ENCODE measurements at places on chromosomes 4 and X.

DNA sequence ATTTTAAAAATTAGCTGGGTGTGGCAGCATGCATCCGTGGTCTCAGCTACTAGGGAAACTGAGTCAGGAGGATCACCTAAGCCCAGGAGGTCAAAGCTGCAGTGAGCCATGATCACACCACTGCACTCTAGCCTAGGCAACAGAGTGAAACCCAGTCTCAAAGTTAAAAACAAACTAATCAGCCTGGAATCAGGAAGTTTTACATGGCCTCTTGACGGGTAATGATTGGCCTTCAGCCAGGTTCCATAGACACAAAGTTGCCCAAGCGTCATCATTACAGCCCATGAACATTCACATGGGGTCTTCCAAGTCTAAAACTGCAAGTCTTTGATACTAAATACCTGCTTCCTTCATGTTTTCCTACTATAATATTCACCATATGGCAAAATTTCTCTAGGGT is 10.0 kb upstream of the RGN start:
- no peak for DNase-seq

- DNase-seq: peak; percentile 1
These were observed 1095.2 kb upstream of the POU3F4 start for GRCh38 chrX:82412858-82413257.

GRCh38 chrX:71910986-71911730 is 513 bp downstream of the NHSL2 start:
- peak; percentile 3 for DNase-seq

GRCh38 chr4:178612733-178613132 is 1170.5 kb upstream of the AGA start:
- no peak for DNase-seq

DNA sequence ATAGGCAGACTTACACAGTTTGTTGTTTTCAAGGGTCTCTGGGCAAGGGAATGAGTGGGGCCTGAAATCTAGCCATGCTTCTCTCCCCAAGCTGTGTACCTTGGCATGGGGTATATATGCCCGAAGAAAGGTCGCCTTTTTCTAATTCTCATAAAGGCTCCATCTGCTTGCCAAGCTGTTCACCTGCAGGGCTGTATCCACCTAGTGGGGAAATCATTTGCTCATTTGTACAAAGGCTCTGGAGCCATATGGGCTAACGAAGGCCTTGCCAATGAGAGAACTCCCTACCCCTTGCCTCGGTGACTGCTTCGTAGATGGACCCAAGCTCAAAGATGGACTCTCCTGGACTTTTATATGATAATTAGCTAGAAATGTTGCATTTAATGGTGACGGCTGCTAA is 1097.0 kb downstream of the PDHA2 start:
- DNase-seq: no peak

GRCh38 chrX:40176351-40177116 is 78.8 kb upstream of the BCOR start:
- peak; percentile 30 for DNase-seq

GRCh38 chrX:32532262-32532661 is 679.1 kb downstream of the DMD start:
- no peak for DNase-seq

GRCh38 chrX:79162076-79162475 is 17.6 kb downstream of the GPR174 start:
- DNase-seq: no peak

DNA sequence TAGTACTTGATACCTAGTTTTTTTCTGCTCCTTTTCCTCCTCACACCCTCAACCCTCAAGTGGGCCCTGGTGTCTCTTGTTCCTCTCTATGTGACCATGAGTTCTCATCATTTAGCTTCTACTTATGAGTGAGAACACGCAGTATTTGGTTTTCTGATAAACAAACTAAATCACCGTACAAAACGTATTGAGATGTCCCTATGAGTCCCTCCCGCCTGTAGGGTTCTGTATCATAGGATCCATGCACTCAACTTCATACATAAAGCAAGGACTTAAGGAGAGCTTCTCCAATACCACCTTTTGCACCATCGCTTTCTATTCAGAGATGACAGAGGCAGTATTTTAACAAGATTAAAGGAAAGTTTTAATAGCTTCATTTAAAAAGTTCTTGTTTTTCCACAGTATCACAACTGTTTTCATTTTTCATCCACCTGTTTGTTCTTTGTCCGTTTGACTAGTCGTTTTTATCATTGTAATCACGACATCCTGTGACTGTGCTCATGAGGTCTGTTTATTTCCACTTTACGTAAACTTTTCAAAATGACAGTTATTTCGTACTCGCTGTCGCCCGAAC is 457 bp upstream of the RAB9A start:
- DNase-seq: no peak

- no peak for DNase-seq
These were observed 210.6 kb downstream of the TENM3 start for GRCh38 chr4:182453830-182454229.

DNA sequence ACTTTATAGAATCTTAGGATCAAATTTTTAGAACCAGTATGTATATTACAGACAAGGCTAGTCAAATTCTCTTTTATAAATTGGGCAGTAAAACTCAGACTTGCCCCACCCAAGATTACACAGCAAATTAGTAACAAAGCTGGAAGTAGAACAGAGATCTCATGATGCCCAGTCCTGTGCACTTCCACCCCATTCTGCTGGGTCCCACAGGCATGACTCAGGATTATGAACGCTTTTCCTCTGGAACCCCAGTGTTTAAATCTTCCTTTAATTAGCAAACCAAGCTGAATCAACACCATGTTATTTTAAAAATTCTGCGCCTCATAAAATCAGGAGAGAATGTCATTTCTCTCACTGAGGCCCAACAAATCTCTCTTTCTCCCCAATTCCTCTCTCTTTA is 1.5 kb upstream of the IL13RA2 start:
- no peak for DNase-seq

- DNase-seq: no peak
These were observed 227.8 kb upstream of the SPRY1 start for GRCh38 chr4:123168812-123169211.

- DNase-seq: no peak
These were observed 494.4 kb downstream of the TMA16 start for GRCh38 chr4:163988865-163989264.

DNA sequence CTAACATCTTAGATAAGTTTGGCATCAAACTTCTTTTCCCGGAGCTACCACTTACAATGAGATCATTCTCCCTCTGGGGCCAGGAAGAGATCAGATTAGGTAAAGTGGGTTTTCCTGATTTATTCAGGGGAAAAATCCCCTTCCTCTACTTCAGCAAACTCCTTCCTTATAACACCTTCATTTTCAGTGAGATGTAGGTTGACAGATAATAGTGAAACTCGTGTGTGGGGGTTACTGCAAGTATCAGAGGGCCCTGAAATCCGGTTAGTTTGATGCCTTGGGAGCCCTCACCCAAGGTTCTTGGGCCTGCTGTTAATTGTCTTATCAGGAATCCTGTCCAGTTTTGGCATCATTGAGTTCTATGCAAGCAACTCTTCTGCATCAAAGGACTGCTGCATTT is 10.8 kb downstream of the FTHL17 start:
- DNase-seq: no peak

DNA sequence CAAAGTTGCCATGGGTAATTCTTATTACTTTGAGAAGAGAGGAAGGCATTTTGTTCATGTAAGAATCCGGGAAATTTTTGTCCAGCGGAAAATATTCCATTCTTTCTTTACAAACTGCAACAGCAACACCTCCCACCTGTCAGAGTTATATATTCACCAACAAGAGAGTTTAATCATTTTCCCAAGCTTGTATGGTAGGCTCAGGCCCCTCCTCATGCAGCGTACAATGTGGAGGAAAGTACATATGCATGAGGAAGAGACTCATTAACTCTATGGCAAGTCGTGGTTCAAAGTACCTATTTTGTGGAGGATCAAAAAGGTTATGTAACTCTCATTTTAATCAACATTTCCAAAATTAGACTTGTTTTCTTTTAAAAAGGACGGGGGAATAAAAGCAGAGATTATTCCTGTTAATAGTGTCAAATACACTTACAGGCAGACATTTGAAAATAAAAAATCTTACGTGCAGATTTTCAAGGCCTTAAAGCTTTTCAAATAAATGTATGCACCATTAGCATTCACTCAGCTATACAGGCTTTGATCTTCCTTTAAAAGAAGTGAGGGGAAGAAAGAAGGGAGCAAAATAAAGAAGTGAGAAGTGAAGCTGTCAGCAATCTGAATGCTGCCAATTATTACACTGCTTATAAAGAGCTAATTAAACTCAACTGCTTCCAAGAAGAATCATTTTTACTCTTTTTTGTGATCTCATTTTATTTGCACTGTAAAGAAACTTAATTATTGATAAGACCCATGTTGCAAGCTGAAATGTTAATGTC is 204.8 kb downstream of the FAT4 start:
- peak; percentile 66 for DNase-seq

GRCh38 chr4:107863850-107864371 is 39.2 kb downstream of the SGMS2 start:
- DNase-seq: peak; percentile 5

DNA sequence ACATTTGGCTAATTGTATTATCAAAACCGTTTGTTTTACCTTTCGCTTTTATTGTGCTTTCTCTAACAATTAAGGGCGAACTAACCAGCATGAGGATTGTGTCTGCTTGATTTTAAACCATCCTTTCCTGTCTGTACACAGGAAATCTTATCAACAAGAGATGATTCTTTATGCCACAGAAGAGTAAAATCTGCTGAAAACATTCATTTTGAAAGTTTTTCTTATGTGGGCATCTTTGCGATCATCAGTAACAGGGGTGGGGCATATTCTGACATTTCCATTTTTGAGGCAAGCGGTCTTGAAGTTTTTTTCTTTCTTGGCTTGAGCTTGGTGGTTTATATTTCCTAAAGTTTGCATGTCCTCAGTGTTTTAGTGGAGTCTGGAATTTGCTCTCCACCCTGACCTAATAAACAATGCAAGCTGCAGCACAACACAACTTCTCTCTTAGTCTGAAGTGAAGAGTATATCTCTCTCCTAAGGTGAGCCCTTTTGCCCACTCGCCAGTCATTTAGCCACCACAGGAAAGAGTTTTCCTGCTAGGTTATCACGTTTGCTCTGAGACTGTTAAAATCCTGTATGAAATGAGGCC is 26.6 kb downstream of the NFKB1 start:
- DNase-seq: no peak

GRCh38 chr4:182994171-182994570 is 77.0 kb upstream of the DCTD start:
- no peak for DNase-seq

- DNase-seq: peak; percentile 40
These were observed 5.6 kb upstream of the SPRY1 start for GRCh38 chr4:123390846-123391456.

DNA sequence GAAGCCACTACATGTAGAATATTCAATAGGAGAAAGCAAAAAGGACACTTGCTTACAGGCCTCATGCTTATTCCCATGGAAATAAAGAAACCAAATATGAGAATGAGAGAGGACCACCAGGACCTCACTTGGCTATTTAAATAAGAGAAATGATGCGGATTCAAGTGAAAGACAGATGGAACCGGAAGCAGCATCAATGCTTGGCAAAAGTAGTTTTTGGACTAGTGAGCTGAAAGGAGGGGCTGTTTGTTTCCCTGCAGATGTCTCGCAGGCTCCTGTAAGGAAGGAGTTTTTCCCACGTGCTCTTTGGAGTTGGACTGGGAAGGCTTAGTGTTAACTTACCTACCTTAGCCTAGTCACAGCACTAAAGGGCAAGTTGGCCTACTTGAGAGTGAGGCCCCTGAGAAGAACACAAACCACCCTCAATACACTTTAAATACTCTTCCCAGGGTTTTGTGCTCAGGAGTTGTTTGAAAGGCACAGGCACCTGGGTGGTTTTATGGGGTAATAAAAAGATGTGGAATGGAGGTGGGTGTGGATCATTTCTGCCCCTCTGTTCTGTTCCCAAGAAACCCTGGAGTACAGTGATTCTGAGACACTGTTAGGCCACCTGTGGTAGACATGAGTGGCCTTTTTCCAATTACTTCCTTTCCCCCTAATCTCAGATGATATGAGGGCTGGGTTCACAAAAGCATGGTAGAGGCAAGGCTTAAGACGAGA is 113.3 kb upstream of the C1GALT1C1 start:
- no peak for DNase-seq

- DNase-seq: peak; percentile 6
These were observed 231.1 kb upstream of the CENPE start for GRCh38 chr4:103429283-103429682.

DNA sequence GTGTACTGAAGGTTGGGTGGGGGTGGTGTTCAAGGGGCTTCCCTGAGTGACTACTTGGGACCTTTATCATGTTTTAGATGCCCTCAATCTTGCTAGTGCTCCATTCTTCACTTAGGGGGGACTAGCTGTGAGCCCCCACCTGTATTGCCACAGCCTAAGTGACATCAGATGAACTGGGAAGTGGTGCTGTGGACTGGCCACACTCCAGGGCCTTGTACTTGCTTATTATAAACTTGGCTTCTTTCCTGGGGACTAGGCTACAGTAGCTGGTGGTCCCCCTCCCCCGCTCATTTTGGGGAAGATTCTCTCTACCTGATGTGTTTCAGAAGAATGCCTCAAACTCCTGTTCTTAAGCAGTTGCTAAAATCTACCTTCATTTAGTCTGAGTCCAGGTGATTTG is 46.7 kb upstream of the WDR1 start:
- DNase-seq: no peak

DNA sequence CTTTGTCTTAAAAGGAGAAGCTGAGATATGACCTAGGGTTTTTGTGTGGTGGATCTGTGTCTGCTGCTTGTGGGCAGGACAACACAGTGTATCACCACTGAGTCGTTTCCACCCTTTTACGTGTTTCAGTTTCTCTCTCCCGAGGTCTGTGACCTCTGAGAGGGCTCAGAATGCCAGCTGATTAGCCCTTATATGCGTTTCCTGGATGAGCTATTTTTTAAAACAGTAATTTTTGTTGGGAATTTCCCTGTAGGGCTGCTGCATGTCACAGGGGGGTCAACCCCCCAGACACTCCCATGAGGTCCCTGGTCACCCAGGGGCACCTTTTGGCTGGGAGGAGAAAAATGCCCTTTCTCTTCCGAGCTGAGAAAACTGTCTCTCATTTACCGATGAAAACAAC is 170.4 kb upstream of the CASK start:
- DNase-seq: peak; percentile 40

- no peak for DNase-seq
These were observed 128.1 kb downstream of the TMEM164 start for GRCh38 chrX:110131031-110131430.

- DNase-seq: no peak
These were observed 351.9 kb upstream of the FAT1 start for GRCh38 chr4:187075514-187075913.

Data from ACHN (cell line).